ENCODE measurements at places on chromosomes 12 and 14.

- DNase-seq = no peak
These were observed 86.5 kb upstream of the CRY1 start for GRCh38 chr12:107179871-107180270.

- DNase-seq = no peak
These were observed 34.8 kb upstream of the MAPKAPK5 start for GRCh38 chr12:111807232-111807631.

GRCh38 chr12:123808167-123808566 lies 46.1 kb downstream of the DNAH10 start:
- DNase-seq = no peak

DNA sequence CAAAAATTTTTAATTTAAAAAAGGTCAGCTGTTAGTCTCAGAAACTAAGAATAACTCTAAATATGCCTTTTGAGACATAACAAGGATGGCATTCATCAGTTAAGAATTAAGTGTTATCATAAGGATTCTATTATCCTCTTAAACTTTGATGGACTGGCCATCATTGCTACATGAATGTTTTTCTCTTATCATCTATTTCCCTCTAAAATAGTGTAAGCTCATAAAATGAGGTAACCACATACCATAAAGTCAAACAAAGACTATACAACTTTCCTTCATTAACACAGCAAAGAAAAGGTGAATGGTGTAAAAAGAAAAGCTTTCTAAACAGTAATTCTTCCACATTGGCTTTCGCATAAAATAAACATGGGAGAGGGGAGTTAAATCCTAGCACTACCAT lies 41.1 kb downstream of the TMTC1 start:
- DNase-seq = no peak

- DNase-seq = no peak
These were observed 68.7 kb upstream of the JDP2 start for GRCh38 chr14:75359098-75359497.

DNA sequence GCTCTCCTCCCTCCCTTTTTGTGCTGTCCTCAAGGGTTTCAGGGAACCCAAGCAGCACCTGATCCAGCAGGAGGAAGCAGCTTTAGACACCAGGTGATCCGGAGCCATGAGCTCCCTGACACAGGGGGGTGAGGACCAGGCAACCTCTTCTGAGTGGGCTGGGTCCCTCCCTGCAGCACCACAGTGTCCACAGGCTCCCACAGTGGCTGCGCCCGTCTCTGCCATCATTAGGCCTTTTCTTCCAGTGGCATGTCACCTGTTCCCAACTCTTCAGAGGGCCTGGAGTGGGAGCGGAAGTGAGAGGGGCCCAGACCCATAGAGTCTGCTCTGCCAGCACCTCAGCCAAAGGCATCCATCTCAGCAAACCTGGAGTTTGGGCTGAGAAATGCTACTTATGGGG lies 421 bp upstream of the KRT76 start:
- no peak for DNase-seq

GRCh38 chr12:10101648-10102220 lies 2.9 kb upstream of the CLEC1A start:
- no peak for DNase-seq

GRCh38 chr14:93431036-93431670 lies 414 bp downstream of the UNC79 start:
- DNase-seq = peak; percentile 45

DNA sequence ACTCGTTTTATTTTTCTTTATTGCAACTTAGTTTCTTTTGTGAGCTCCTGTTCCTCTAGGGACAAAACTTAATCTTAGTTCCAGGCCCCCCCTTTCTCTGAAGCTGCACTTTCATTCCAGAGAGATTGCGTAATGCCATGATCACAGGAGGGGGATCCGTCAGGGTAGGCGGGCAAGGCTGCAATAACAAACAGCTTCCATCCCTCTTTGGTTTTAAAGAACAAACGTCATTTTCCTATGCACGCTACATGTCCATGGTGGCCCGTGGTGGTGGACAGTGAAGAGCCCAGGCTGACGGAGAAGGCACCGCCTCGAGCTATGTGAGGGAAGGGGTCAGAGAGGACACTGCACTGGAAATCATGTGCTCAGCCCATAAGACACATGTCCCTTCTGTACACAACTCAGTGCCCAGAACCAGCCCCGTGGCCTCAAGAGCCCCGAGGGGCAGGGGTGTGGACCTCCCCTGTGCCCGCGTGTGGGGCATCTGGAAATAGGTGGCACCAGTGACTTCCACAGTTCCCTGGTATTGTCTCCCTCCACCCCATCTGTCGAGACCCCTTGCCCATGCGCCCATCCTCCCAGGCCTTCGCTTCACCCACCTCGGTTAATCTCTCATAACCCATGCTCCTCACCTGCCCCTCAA lies 161.4 kb downstream of the ADGRD1 start:
- DNase-seq = no peak
